ENCODE measurements at places on chromosomes 5 and 9.

GRCh38 chr9:24846248-24846912 lies 300.7 kb upstream of the IZUMO3 start:
- DNase-seq: no peak

DNA sequence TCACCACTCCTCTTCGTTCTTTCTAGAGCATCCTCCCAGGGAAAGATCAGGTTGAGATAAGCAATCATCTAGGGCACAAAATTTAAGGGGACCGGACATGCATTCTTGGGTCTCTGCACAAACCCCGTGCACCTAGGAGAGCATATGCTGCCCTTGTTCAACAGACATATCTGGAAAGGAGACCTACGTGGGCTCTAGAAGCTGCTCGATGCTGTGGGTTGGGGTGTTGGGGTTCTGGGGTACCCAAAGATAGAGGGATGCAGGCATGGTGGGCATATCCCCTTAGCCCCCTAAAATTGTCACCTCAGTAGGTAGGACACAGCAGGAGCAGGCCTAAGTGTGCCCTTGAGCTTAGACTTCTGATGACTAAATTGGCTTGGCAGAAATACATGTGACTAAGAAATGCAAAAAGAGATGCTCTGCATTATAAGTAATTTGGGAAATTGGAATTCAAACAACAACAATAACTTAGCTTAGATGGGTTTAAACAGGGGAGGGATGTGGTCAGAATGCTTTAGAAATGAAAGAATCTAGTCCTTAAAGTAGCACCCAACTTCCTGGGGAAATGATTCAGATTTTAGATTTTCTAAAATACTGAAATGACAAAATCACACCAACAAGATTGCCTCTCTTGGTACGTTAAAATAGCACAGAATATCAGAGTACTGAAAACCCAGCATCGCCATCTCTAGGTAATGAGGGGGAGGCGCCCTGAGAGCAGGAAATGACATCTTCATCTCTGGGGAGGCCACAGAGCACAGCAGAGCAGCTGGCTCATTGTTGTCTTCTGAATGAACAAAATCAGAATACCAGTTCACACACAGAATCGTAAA lies 172.3 kb downstream of the GNA14 start:
- no peak for DNase-seq

DNA sequence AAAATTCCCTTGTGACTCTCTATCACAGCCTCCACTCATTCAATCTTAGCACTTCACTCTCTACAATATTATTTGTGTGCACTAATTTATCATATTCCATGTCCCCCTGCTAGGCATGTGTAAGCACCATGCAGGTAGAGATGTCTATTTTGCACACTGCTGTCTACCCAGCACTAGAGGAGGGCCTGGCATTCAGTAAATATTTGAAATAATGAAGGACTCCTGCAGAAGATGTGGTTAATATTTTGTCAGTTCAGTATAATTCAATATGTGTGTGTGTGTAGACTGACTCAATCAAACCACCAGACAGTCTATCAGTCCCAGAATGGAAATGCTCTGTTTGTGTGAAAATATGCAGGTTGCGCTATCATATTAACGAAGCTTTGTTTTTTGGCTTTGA lies 313.6 kb upstream of the CDH6 start:
- no peak for DNase-seq

GRCh38 chr5:16921211-16921610 lies 14.9 kb downstream of the MYO10 start:
- no peak for DNase-seq

- no peak for DNase-seq
These were observed 490.9 kb downstream of the NFIB start for GRCh38 chr9:13823026-13823425.

DNA sequence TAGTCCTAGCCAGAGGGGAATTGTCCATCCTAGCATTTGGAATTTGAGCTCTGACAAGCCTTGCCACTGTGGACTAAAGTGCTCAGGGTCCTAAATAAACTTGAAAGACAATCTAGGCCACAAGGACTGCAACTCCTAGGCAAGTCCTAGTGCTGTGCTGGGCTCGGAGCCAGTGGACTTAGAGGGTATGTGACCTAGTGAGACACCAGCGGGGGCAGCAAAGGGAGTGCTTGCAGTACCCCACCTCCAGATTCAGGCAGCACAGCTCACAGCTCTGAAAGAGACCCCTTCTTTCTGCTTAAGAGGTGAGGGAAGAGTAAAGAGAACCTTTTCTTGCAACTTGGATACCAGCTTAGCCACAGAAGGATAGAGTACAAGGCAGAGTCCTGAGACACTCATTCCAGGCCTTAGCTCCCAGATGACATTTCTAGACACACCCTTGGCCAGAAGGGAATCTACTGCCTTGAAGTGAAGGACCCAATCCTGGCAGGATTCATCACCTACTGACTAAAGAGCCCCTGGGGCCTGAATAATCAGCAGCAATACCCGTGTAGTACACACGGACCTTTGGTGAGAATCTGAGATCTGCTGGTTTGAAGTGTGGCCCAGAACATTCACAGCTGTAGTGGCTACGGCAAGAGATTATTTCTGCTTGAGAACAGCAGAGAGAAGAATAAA lies 164.6 kb downstream of the CCDC171 start:
- DNase-seq: no peak

DNA sequence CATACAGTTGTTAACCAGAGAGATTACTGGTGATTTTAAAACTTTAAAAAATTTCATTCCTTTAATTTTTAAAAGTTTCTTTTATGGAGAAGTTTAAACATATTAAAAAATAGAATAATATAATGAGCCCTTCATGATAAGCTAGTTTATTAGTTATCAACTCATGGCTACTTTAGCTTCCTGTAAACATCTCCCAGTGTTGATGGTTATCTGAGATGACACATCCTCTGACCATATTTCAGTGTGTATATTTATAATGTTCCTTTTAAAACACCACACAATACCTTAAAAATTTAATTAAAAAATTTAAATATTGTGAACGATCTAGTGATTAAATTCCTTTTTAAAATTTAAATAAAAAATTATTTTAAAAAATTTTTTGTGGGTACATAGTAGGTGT lies 74.1 kb downstream of the IPO11 start:
- no peak for DNase-seq

DNA sequence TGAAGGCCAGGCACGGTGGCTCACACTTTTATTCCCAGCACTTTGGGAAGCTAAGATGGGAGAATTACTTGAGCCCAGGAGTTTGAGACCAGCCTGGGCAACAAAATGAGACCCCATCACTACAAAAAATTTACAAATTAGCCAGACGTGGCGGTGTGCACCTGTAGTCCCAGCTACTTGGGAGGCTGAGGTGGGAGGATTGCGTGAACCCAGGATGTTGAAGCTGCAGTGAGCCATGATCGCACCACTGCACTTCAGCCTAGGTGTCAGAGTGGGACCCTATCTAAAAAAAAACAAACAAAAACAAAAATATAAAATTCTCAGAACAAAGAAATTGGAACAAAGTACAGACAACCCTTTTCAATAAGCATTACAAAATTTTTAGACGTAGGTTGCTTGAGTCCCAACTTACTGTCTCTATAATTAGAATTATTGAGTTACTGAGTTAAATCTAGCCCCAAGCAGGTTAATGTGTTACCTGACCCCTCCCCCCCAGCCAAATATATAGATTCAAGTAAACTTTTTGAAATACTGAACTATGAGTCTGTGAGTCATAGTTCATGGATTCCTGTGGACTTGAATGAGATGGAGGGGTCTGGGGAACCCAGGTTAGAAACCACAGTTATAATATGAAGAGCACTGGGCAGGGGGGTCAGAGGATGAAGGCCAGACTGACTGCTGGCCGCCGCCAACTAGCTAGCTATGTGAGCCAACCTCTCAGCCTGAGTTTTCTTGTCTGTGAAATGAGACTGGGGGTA lies 173.1 kb downstream of the AOPEP start:
- no peak for DNase-seq

GRCh38 chr5:149212198-149212951 lies 59.3 kb upstream of the AFAP1L1 start:
- DNase-seq: no peak

DNA sequence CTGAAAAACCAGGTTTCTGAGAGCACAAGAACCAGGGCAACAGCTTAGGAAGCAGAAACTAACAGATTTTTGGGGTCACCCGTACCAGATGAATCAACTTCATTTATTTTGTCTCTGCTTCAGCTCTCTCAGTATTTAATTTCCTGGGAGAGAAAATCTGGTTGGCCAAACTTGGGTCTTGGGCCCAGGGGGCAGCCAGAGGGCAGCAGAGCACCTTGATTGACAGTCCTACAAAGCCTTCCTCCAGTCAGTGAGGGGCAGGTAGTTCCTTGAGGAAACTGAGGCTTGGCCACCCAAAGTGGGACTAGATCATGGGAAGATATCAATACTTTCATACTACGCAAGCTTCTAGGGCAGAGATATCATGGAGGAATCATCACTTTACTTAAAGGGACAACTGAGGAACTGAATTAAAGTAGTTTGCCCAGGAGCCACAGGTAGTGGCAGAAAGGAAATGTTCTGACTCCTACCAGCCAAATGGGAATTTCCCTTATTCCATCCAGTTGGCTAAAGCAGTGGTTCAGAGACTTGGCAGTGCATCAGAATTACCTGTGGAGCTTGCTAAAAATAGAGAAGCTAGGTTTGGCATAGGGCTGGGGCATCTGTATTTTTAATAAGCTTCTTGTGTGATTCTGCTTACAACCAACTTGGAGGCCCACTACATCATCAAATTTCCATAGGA lies 21.5 kb upstream of the ARHGAP26 start:
- DNase-seq: peak; percentile 47

GRCh38 chr5:68378204-68378820 lies 162.8 kb downstream of the PIK3R1 start:
- DNase-seq: no peak

GRCh38 chr9:81320909-81321482 lies 368.4 kb downstream of the TLE1 start:
- DNase-seq: no peak

DNA sequence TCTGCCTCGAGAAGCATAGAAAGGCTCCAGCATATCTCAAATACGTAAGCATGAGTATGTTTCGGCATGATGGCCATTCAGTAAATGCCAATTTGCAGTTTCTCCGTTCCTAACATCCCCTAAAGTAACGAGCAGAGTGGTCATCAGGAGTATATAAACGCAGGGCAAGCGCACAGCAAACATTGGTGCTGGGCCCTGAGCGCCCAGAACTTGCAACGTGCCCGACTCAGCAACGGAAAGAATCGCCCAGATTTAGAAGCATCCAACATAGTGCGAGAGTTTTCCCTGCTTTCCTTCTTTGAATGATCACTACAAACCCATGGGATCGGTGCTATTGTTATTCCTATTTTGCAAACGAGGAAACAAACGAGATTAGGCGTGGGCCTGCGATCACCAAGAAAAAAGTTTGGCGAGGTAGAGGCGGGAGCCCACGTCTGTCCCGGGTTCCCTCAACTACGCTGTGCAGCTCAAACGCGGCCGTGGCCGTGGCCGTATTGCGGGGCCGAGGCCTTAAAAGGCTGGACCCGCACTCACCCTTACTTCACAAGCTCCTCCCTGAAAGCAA lies 505 bp downstream of the RPS14 start:
- no peak for DNase-seq

GRCh38 chr5:88979244-88979643 lies 96.3 kb upstream of the MEF2C start:
- DNase-seq: no peak

GRCh38 chr5:172485511-172486202 lies 31.3 kb upstream of the SH3PXD2B start:
- DNase-seq: no peak

DNA sequence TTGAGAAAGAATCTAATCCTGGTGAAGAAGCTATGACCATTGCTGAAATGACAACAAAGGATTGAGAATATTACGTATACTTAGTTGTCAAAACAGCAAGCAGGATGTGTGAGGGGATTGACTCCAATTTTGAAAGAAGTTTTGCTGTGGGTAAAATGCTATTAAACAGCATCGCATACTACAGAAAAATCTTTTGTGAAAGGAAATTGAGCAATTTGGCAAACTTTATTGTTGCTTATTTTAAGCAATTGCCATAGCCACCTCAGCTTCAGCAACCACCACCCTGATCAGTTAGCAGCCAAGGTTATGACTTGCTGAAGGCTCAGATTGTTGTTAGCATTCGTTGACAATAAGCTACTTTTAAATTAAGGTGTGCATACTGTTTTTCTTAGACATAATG lies 22.5 kb upstream of the ARL14EPL start:
- no peak for DNase-seq

DNA sequence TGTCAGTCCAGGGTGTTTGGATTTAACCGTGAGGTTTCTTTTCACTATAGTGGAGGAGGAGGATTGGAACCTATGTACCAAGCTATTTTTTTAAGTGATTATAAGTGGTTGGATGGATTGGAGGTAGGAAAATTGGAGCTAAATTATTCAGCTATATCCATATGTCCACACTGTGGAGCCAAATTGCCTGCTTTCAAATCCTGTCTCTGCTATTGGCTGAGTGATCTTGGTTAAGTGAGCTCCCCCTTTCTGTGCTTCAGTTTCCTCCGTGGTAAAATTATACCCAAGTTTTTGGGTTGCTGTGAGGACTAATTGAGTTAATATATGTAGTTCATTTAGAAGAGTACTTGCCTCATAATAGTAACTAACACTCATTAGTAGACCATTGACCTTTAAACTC lies 2.5 kb downstream of the CENPP start:
- DNase-seq: no peak

DNA sequence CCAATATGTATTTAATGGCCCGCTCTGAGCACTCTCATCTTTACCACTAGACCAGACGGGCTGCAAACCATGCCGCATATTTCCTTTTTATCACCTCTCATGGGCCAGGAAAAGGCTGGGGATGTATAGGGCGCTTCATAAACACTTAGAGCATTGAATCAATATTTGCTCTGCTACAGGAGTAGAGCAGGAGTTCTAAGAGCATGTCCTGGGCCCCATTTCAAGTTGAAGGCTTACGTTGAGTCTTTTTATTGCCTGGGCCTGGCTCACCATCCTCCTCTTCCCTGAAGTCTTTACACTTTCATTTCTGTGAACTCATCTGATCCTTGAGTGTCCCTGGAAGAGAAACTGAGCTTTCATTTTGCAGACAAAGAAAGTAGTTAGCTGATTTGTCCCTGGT lies 112.4 kb downstream of the FSTL4 start:
- DNase-seq: no peak

- no peak for DNase-seq
These were observed 1710.1 kb upstream of the CDH9 start for GRCh38 chr5:28748446-28748845.

GRCh38 chr9:80282766-80283165 lies 711.0 kb downstream of the TLE4 start:
- DNase-seq: no peak

DNA sequence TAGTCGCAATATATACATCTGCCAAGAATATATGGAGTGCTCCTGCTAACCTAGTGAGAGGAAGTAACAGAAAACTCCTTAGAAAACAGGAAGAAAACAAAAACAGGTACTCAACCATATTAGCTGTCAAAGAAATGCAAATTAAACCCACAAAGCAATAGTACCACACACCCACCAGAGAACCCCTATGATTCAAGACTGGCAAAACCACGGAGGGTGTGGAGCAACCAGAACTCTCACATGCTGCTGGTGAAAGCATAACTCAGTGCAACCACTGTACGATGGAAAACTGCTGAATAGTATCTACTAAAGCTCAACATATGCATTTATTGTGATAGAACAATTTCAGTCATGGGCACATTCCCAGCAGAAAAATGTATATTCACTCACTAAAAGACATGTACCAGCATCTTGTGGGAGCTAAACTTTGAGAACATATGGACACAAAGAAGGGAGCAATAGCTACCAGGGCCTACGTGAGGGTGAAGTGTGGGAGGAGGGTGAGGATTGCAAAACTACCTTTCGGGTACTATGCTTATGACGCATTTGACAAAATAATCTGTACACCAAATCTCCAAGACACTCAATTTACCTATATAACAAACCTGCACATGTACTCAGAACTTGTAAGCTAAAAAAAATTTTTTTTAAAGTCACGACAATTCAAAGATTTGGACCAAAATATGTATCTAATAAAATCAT lies 34.0 kb downstream of the PTPN3 start:
- no peak for DNase-seq

All from glutamatergic neuron (in vitro differentiated cells).